ENCODE measurements at places on chromosomes 12 and 14. TPM values are rescaled to one million over a fixed set of nuclear protein-coding genes. Genes with fewer than 3 reads are reported as not detected.

The TGM1 gene
- not detected for total RNA-seq

The ACOT6 gene
- total RNA-seq = not detected

The PMEL gene
- 5,356 TPM for total RNA-seq

The RNASE3 gene
- total RNA-seq = not detected

The RILPL2 gene
- 2.0 TPM for total RNA-seq

The TBC1D30 gene
- under 0.01 TPM for total RNA-seq

The ALDH2 gene
- total RNA-seq = 4.0 TPM

The OVCH1 gene
- under 0.01 TPM for total RNA-seq

The SCN8A gene
- total RNA-seq = 2.8 TPM
